Stimulated activated CD4-positive, alpha-beta T cell treated with anti-CD3 and anti-CD28 coated beads, Interleukin-2, amount 100 ng/mL, for 4 hours (primary cell): ENCODE measurements at places on chromosomes 7 and 10.

DNA sequence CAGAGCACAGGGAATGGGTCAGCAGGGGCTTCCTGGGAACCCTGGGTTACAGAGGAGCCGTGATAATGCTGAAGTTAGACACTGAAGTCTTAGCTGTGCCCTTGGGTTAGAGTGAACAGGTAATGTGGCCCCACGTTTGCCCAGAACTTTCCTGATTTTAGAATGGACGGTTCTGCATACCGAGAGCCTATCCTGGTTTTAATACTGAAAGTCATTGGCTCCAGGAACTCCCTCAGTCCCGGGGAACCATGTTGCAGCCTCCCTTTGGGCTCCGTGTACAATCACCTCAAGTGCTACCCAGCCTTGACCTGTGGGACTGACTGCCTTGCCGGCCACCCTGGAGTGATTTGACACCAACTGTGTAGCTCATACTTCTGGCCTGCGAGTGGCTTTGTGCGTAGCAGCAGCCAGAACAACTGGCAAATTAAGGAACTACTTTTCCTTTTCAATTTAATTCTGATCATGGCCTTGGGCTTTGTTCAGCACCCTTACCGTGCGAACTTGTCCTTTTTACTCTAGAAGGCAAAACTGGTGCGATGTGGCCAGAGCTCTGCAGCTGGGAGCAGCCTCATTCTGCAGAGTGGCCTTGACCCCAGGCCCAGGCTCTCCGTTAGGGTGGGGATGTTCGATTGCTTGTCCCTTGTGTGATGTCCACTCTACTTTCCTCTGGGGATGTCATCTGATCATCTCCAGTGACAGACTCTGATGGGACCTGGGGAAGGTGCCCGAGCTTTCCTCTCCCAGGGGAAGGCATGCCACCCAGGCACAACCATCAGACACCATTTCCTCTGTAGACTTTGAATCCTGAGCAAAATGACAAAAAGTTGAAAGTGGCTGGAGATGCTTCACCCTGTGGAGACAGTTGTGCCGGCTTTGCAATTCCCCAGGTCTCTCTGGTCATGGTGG is 265.9 kb downstream of the GLRX3 start:
- no peak for DNase-seq

GRCh38 chr7:82566752-82567151 is 123.2 kb upstream of the CACNA2D1 start:
- no peak for DNase-seq

DNA sequence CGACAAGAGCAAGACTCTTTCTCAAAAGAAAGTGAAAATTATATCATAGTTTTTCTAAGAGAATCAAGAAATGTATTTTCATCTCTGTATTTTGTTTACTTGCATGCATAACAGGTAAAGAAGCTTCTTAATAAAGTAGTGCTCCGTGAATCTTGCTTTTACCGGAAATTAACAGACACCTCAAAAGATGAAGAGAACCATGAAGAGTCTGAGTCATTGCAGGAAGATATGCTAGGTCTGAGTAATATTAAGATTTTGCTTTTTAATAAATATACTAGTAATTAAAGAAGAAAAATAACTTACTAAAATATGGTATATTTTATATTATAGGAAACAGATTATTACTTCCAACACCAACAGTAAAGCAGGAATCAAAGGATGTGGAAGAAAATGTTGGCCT is 39.5 kb upstream of the STOX1 start:
- no peak for DNase-seq

GRCh38 chr7:6556196-6556595 is 4.9 kb upstream of the GRID2IP start:
- DNase-seq, result no peak

DNA sequence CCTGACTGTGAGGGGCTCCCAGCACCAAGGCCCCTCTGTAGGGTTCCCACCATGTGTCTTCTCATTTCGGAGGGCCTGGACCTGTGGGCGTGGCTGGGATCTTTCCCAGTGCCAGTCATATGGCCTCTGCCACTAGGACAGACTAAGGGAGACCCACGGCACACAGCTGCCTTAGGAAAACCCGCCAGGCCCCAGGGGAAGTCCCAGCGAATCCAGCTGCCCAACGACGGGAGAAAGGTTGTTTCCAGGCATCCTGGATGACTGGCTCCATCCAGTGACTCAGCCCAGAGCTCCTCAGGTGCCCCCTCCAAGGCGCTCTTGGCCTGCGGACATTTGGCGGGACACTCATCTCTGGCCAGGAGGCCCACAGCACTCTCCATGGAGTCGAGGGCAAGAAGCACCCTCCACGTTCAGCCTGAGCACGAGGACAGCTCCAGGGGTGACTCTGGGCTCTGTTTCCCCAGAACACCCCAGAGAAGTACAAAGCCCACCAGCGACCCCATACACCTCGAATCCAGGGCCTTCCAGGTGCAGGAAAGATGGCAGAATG is 39.9 kb downstream of the PWWP2B start:
- no peak for DNase-seq

DNA sequence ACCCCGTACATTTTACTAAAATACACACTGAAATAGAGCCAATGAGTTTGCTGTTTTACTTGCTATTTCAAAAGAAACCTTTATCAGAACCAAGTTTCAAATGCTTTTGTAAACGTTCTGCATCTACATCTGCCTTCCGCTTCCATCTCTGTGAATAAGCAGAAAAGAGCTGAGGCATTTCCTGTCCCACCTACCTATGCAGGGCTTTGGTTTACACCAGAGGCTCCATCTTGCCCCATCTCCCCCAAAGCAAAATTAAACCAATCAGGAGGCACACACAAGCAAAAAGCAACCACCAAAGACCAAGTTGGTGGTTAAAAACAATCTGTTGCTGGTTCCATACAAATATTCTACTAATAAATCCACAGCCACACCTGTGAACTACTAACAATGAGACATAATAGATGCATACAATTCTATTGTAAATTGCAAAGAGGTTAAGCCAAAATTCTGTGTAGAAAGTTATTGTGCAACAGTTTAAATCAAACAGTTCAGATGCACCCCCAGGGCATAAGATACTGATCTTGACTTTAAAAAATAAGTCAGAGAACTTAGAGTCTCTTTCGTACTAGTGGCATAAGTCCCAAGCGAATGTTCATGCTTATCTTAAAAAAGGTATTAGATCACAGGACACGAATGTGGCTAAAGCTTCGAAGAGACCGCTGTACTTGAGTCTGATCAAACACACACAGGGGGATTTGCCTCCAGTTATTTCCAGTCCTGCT is 83.9 kb downstream of the FGFR2 start:
- no peak for DNase-seq

DNA sequence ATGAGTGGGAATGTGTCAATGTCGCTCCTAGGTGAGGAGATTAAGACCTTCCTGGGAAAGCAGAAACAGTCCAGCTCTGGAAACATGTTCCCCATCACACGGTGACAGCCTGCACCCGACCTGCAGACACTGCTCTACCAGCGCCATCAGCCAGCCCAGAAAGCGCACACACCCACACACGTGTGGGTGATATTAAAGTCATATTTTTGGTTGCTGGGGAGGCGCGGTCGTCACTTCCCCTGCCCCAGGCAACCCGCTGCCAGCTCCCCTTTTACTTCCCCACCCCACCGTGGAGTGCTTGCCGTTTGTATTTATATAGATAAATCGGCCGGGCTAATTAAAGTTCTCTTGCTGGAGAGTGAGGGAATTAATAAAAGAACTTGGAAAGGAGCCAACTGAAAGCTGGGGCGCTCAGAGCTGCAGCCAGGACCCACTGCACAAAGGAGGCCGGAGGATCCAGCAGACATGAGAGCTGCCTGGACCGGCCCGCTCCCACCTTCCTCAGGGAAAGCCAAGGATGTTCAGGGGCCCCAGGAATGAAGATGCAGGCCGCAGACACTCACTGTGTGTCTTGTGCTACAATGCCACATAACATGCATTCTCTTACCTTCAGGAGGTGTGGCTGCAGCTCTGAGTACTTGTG is 145.2 kb upstream of the UNC5B start:
- no peak for DNase-seq

- DNase-seq, result no peak
Observed at GRCh38 chr7:39816462-39817060, 133.5 kb upstream of the CDK13 start.

- DNase-seq, result no peak
Observed at GRCh38 chr10:63584725-63585035, 63.5 kb downstream of the REEP3 start.
